ENCODE measurements at places on chromosomes 4 and X. TPM values are rescaled to one million over a fixed set of nuclear protein-coding genes. Genes with fewer than 3 reads are reported as not detected.

Gene GYPB
- total RNA-seq = not detected

Gene NAA10
- total RNA-seq = 123 TPM

Gene PRRG3
- not detected for total RNA-seq

Gene RBMX2
- total RNA-seq = 21.2 TPM

Gene SPANXA1
- not detected for total RNA-seq

Gene TLR6
- total RNA-seq = 5.4 TPM

Gene SLC25A43
- 11.4 TPM for total RNA-seq

Gene PGAM4
- not detected for total RNA-seq

Gene RTL5
- total RNA-seq = 2.4 TPM

Gene RAB40A
- total RNA-seq = not detected

Gene GAGE2A
- total RNA-seq = not detected

Gene FMR1NB
- not detected for total RNA-seq

Gene NRK
- total RNA-seq = 2.1 TPM

Gene CENPVL1
- not detected for total RNA-seq

Gene FSTL5
- total RNA-seq = not detected

Gene HSFX3
- total RNA-seq = not detected

Gene SMARCA1
- total RNA-seq = 51.0 TPM

Gene CABS1
- total RNA-seq = not detected

Gene CXCL9
- total RNA-seq = under 0.01 TPM

Gene SUV39H1
- total RNA-seq = 4.2 TPM

Gene CHRDL1
- not detected for total RNA-seq

Gene GBA3
- total RNA-seq = not detected

Gene HS6ST2
- total RNA-seq = 0.22 TPM

Gene EDA
- 0.22 TPM for total RNA-seq

Gene ART3
- total RNA-seq = not detected

Gene AWAT2
- not detected for total RNA-seq
